Adrenal gland (tissue), 19 donors: ENCODE measurements at places on chromosomes 4 and X. TPM values are rescaled to one million over a fixed set of nuclear protein-coding genes. Genes with fewer than 3 reads are reported as not detected.

The PLP1 gene
- total RNA-seq: 9.4 TPM

The AFAP1 gene
- total RNA-seq: 6.5 TPM

The CACNA1F gene
- not detected for total RNA-seq

The FAM184B gene
- not detected for total RNA-seq

The LETM1 gene
- 49.6 TPM for total RNA-seq

The CABS1 gene
- total RNA-seq: not detected

DNA sequence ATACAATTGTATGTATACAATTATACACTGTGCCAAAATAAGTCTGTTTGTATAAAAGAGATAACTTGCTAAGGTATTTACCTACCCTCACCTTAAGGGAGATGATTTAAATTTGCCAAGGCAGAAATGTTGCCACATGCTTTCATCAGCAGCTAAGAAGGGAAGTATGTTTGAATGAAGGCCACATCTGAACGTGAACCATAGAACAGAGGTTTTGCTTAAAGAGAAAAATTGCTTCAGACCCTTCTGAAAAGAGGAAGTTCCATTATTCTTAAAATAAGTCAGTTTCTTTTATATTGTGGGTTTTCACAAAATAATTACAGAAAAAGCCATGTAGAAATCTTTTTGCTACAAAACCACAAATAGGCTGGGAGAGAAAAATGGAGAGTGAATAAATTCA lies 621.5 kb upstream of the HTR2C start:
- no peak overlapping the region for H3K4me3 ChIP-seq
- H3K27me3 ChIP-seq: peaks cover 9% of the 10 kb centered on the region
- H3K4me1 ChIP-seq: no peaks in the 10 kb centered on the region

DNA sequence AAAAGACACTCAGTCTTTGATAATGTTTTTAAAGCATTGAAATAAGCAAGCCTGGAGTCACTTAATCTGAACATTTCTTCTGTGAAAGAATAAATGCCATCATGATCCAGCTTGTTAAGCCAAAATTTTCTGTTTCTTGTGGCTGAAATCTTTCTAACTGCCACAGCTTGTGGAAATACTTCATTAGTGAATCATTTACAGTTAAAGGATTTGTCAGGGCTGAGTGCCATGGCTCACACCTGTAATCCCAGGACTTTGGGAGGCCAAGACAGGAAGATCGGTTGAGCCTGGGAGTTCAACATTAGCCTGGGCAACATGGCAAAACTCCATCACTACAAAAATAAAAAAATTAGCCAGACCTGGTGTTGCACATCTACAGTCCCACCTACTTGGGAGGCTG lies 93.3 kb upstream of the PDE5A start:
- H3K4me1 ChIP-seq: no peaks in the 10 kb centered on the region
- no peak overlapping the region for H3K27ac ChIP-seq
- no peaks in the 10 kb centered on the region for H3K27me3 ChIP-seq

GRCh38 chr4:143396695-143397094 lies 60.0 kb downstream of the GAB1 start:
- no peaks in the 10 kb centered on the region for H3K4me1 ChIP-seq
- H3K4me3 ChIP-seq: no peak overlapping the region

DNA sequence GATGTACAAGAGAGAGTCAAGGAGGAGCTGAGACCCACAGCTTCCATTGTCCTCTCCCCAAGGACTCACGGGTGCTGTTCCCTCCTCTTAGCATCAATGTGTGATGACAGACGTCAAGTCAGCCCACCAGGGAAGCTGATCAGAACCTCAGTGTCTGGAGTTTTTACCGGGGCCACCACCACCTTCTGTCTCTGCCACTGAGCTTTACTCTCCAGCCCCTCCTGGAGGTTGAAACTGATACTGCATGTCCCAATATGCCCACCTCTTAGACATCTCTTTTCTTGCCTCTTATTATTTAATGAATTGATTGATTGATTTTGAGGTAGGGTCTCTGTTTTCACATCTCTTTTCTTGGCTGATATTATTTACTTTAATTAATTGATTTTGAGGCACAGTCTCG lies 10.3 kb upstream of the AKAP17A start:
- DNase-seq: peak; percentile 61
- no peaks in the 10 kb centered on the region for H3K27me3 ChIP-seq
- H3K4me3 ChIP-seq: no peak overlapping the region
- no peaks in the 10 kb centered on the region for H3K4me1 ChIP-seq

- H3K27me3 ChIP-seq: no peaks in the 10 kb centered on the region
- no peaks in the 10 kb centered on the region for H3K36me3 ChIP-seq
- H3K4me3 ChIP-seq: no peak overlapping the region
- no peak overlapping the region for H3K27ac ChIP-seq
- no peaks in the 10 kb centered on the region for H3K4me1 ChIP-seq
Measured at GRCh38 chr4:125420526-125420925, 105.8 kb downstream of the FAT4 start.

DNA sequence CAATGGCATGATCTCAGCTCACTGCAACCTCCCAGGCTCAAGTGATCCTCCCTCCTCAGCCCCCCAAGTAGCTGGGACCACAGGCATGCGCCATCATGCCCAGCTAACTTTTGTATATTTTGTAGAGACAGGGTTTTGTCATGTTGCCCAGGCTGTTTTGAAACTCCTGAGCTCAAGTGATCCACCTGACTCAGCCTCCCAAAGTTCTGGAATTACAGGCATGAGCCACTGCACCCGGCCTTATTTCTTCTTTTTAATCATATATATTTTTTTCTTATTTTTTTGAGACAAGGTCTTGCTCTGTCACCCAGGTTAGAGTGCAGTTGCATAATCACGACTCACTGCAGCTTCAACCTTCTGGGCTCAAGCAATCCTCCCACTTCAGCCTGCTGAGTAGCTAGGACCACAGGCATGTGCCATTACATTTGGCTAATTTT lies 184.0 kb downstream of the TSPAN5 start:
- H3K4me1 ChIP-seq: no peaks in the 10 kb centered on the region
- no peak for DNase-seq
- H3K4me3 ChIP-seq: no peak overlapping the region
- H3K36me3 ChIP-seq: no peaks in the 10 kb centered on the region

DNA sequence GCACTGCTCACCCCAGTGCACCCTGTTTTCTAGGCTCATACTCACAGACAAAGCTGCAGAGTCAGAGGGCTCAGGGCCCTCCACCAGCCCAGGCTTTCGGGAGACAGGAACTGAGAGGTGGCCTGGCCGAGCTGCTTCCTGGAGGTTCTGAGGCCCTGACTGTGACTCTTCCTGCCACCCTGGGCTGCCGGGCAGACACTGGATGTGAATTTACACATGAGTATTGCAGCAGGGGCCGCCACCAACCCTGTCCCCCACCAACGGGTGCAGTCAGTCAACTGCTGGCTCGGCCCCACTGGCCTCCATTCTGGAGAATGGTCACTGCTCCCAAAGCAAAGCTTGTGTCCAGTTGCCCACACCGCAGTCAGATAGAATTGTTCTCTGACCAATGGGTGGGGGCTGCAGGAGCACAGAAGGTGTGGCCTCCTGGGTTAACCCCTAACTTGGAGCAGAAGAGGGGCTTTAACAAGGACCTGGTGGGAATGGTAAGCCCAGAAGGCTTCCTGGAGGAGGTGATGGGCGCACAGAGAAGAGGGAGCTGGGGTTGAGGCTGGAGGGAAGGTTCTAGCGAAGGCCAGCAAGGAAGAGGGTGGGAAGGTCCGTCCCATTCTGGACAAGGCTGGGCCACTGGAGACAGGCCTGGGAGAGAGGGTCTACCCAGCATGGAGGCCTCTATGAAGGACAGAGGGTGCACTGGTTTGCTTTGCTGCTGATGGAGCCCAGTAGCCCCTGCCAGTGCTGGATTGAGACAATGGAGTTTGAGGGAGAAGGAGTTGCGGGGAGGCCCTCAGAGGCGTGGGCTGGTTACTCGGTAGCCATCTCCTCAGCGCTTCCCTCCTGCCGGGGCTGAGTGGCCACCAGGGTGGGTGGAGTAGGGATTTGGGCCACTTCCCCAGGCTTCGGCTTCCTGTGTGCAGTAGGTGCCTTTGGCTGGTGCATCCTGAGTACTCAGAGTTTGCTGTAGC lies 135.3 kb downstream of the CPZ start:
- no peak overlapping the region for H3K4me3 ChIP-seq
- DNase-seq: no peak
- no peaks in the 10 kb centered on the region for H3K27me3 ChIP-seq
- no peaks in the 10 kb centered on the region for H3K36me3 ChIP-seq
- H3K27ac ChIP-seq: no peak overlapping the region

DNA sequence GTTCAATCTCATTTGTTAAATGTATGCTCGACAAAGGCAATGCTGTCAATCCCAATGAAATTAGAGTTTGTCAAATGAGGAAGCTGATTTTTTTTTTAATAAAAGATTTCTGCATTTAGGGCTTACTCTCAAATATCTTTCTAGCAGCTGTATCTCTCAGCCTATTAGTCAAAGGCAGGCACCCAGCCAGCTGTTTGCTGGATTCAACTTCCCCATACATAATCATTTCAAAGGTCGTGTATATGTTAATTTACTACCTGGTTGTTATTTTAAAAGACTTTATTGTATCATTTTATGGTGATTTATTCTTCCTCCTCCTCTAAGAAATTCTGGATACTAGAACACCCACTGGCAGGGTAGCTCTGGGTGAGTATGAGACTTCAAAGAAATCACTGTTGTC lies 27.1 kb downstream of the RAI2 start:
- no peak overlapping the region for H3K27ac ChIP-seq
- H3K4me3 ChIP-seq: no peak overlapping the region
- peaks cover 10% of the 10 kb centered on the region for H3K4me1 ChIP-seq
- H3K27me3 ChIP-seq: no peaks in the 10 kb centered on the region
- DNase-seq: no peak
- H3K36me3 ChIP-seq: no peaks in the 10 kb centered on the region

DNA sequence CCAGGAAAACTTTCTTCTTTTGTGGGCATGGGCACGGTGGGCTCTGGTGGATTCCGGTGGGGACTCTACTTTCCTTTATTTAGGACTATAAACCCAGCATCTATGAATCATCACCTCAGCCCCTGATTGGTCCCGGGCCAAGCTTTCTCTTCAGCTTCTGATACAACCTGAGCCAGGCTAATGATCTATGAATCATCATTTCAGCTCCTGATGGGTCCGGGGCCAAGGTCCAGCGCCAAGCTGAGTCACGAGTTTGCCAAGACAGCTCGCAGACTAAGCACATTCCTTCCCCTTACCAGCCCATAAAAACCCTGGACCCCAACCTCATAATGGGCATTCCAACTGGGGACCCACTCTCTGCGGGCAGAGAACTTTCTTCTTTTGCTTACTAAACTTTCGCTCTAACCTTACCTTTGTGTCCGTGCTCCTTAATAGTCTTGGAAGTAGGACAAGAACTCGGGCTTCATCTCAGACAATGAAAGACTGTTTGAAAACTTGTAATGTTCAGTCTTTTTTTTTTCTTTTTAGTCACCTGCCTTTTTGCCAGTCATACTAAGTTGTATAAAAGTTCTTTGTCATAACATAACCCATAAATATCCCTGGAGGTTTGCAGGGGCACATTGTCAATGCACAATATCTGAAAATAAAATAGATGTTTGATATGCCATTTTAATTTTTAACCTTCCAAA lies 904.9 kb upstream of the EPHA5 start:
- H3K4me3 ChIP-seq: no peak overlapping the region
- no peaks in the 10 kb centered on the region for H3K36me3 ChIP-seq
- peak; percentile 96 for DNase-seq
- no peak overlapping the region for H3K27ac ChIP-seq

GRCh38 chrX:139086246-139086645 lies 374.7 kb upstream of the FGF13 start:
- no peak overlapping the region for H3K27ac ChIP-seq
- no peak for DNase-seq
- H3K27me3 ChIP-seq: peaks cover 3% of the 10 kb centered on the region
- no peaks in the 10 kb centered on the region for H3K36me3 ChIP-seq
- no peaks in the 10 kb centered on the region for H3K4me1 ChIP-seq

- H3K36me3 ChIP-seq: no peaks in the 10 kb centered on the region
- no peaks in the 10 kb centered on the region for H3K4me1 ChIP-seq
- no peaks in the 10 kb centered on the region for H3K27me3 ChIP-seq
- DNase-seq: no peak
- no peak overlapping the region for H3K27ac ChIP-seq
- H3K4me3 ChIP-seq: no peak overlapping the region
Measured at GRCh38 chr4:152115794-152116193, 355.0 kb upstream of the GATB start.

- no peaks in the 10 kb centered on the region for H3K27me3 ChIP-seq
- no peak overlapping the region for H3K27ac ChIP-seq
- no peak for DNase-seq
- H3K4me3 ChIP-seq: no peak overlapping the region
- no peaks in the 10 kb centered on the region for H3K36me3 ChIP-seq
Measured at GRCh38 chrX:9456250-9457074, 8.4 kb upstream of the TBL1X start.
